ENCODE measurements at places on chromosomes 5 and 9.

DNA sequence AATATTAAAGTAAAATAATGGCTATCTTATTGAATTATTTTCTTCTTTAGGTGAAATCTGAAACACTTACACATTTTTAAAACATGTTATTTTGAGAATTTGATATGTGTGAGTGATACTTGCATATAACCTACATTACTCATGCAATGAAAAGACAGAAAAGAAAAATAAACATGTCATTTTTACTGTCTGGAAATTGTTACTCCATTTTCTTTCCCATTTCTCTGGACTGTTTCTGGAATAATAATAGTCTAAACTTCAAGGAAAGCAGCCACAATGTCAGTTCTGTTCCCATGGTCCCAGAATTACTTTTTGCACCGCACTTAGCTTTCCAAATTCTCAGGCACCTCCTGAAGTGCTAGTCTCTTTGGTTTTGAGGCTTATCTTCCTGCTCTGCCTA lies 145.5 kb downstream of the PRR16 start:
- no peak for DNase-seq

DNA sequence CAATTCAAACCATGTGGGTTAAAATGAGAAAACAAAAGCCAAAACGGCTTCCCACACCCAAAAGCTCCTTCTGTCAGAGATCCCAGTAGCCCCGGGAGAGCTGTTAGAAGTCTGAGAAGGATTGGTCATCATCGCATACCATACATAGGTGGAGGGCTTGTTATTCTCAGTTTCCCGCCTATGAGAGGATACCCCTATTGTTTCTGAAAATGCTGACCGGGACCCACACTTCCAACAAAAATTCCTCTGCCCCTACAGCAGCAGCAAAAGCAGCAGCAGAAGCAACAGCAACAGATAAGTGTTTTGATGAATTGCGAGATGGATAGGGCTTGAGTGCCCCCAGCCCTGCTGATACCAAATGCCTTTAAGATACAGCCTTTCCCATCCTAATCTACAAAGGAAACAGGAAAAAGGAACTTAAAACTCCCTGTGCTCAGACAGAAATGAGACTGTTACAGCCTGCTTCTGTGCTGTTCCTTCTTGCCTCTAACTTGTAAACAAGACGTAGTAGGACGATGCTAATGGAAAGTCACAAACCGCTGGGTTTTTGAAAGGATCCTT lies at the start of gene TEK:
TSS of gene TEK (plus strand) at position 245 of the 561 bp plus-strand sequence. CDS start 366 bp downstream, outside the sequence.
- no peak for DNase-seq

DNA sequence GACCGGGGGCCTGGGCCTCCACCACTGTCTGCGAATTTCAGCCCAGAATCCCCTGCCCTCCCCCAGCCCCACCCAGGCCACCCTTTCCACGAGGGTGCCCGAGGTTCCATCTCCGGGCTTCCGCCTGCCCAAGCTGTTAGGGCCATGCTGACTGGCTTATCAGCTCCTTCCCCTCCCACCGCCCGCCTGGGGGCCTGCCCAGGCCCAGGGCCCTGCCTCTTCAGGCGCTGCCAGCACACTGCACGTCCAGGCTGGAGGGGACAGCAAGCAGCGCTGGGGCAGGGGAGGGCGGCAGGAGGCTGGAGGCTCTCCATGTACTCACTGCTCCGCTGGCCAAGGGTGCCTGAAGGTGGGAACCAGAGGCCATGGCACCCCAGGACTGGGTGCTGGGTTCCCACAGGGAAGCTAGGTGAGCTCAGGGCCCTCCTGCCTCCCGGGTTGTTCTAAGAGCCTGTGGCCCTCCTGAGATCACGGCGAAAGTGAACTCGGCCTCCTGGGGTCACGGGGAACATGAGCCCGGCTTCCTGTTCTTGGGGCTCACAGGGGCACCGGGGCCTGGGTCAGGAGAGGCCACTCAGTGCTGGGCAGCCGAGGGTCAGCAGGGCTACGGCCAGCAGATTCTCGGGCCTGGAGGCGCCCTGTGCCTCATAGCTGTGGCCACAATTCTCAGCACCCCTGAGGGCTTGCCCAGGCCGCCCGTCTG lies 57.7 kb upstream of the EGFL7 start:
- DNase-seq = no peak

DNA sequence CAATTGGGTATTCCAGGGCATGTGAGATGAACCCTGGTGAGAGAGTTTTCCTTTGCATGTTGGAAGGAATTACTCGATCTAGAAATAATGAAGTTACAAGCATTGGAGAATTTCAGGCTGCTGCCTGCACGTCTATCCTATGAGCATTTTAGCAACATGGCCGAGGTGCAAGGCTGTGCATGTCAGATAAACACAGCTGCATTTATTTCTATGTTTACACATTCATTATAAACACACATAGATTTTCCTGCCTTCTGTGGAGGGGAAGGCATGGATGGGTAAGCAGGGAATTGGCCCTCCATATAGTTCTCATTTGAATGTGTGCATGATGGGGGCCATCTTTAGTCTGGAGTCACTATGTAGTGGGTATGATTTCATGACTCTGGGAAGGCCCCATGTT lies 42.3 kb downstream of the AOPEP start:
- DNase-seq = peak; percentile 2

- DNase-seq = no peak
Observed at GRCh38 chr9:17025281-17025680, 109.6 kb upstream of the CNTLN start.

GRCh38 chr9:93540305-93540704 lies 36.1 kb upstream of the PHF2 start:
- no peak for DNase-seq

DNA sequence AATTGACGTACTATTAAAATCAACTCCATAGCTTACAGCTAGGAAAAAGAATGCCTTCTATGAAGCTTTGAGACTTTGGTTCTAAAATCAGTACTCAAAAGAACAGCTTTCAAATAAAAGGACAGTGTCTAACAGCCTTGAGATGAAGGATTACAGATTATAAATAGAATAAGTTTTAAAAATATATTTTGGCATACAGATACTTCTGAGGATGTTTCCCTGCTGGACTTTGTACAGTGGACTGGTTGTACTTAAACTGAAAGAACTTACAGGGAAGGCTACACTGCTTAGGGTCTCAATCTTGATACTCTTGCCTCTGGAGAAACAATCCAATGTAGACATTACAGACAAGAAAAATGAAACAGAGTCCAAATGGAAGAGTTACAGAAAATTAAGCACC lies 452.7 kb downstream of the CETN3 start:
- DNase-seq = no peak

GRCh38 chr5:26012078-26012477 lies 1026.3 kb downstream of the CDH9 start:
- DNase-seq = no peak
